ENCODE measurements at places on chromosomes 7 and 10. TPM values are rescaled to one million over a fixed set of nuclear protein-coding genes. Genes with fewer than 3 reads are reported as not detected.

DNA sequence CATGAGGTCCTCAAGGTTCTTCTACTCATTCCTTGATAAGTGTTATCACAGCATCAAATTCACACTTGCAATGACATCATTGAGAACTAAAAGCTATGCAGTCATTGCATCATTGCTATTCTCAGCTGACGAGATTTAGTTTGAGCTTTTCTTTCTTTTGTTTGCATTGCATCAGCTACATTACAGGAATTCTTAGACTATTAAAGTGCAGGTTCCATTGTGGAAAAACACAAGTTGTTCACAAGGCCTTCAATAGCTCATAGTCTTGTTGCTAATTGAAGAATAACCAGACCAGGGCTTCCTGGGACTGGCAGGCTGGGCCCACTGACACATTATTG, 139.3 kb downstream of the CXCL12 start:
- no peak for DNase-seq
- no peaks in the 10 kb centered on the region for H3K36me3 ChIP-seq
- no peaks in the 10 kb centered on the region for H3K4me1 ChIP-seq

DNA sequence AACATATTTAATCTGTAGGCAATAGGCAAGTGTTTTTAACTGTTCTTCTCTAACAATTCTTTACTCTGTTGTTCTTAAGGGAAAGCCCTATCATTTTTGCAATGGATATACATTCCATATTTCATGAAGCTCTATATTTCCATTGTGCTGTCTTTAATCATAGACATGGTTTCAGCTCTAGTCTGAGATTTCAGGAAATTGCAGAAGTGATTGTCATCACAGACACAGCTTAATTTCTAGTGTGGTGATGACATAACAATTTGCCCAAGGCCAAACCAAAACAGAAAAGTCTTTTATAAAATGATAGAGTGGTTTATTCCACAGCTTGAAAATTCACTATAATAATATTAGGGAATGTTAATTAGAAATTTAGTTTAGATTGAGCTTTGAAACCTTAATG, 494.1 kb upstream of the SEMA3A start:
- H3K27ac ChIP-seq, result no peak overlapping the region
- no peaks in the 10 kb centered on the region for H3K4me1 ChIP-seq
- H3K4me3 ChIP-seq, result no peak overlapping the region
- no peaks in the 10 kb centered on the region for H3K27me3 ChIP-seq
- DNase-seq, result no peak

The EPO gene
- not detected for total RNA-seq

GRCh38 chr10:114486938-114487814, 82.9 kb upstream of the AFAP1L2 start:
- no peak overlapping the region for H3K27ac ChIP-seq
- H3K4me1 ChIP-seq, result no peaks in the 10 kb centered on the region
- H3K4me3 ChIP-seq, result no peak overlapping the region

The SLC29A4 gene
- 3.4 TPM for total RNA-seq

GRCh38 chr7:118745927-118746326, 521.4 kb downstream of the ANKRD7 start:
- no peak for DNase-seq
- H3K27me3 ChIP-seq, result no peaks in the 10 kb centered on the region
- no peak overlapping the region for H3K4me3 ChIP-seq
- no peak overlapping the region for H3K27ac ChIP-seq
- H3K4me1 ChIP-seq, result no peaks in the 10 kb centered on the region
- H3K36me3 ChIP-seq, result no peaks in the 10 kb centered on the region

GRCh38 chr7:129519464-129519863, 17.1 kb downstream of the SMKR1 start:
- H3K27me3 ChIP-seq, result no peaks in the 10 kb centered on the region
- no peaks in the 10 kb centered on the region for H3K4me1 ChIP-seq
- no peak overlapping the region for H3K4me3 ChIP-seq
- H3K36me3 ChIP-seq, result no peaks in the 10 kb centered on the region

DNA sequence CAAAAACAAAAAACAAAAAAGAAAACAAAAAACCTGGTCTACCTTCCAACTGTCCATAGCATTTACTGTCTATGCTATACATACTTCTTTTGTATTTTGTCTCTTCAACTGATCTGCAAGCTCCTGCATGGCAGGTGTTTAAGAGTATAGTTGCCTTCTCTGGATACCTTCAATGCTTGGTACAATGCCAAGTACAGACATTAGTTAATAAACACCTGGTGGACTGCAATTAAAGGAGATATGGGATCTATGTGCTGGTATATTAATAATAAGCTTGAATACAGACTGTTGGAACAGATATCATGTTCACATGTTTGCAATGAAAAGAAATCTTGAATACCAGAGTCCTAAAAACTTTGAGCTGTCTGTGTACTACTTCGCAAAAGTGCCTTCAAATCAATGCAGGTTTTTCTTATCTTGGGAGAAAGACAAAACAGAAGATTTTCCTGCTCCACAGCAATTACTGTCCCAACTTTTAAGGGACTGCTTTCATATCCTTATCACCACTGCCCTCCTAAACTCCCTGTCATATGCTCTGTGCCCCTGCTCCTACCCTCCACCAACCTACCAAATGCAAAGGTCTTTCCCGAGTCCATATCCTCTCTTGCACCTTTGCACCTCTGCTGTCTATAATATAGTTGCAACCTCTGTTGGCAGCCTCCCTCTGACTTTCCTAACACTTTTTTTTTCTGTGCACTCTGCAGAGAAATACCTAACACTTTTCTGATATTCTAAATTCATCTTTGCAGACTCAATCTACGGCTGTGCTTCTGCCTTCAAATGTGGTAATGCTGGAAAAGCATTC, 85.1 kb downstream of the DNMBP start:
- no peaks in the 10 kb centered on the region for H3K36me3 ChIP-seq
- H3K27me3 ChIP-seq, result no peaks in the 10 kb centered on the region
- no peak overlapping the region for H3K27ac ChIP-seq
- peak overlapping the region; percentile 10 for H3K4me3 ChIP-seq

The TUBB8 gene
- not detected for total RNA-seq

DNA sequence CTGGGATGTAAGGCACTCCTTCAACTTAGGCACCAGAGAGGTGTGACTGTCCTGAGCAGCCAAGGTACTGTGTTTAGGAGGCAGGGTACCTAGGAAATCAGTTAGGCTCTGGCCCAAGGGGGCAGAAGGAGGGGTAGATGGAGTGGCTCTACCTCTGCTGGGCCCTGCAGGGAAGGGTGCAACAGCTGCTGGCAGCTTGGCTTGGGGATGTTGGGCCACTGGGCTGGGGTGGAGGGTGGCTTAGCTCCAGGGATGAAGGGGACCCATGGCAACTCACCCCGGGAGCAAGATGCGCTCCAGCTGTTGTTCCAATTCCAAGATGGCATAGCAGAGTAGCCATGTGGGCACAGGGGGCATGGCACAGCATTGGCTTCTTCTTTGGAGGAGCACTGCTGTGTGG, 42.1 kb downstream of the NEURL1 start:
- DNase-seq, result no peak
- H3K36me3 ChIP-seq, result no peaks in the 10 kb centered on the region
- no peak overlapping the region for H3K4me3 ChIP-seq
- H3K27me3 ChIP-seq, result no peaks in the 10 kb centered on the region

- no peaks in the 10 kb centered on the region for H3K36me3 ChIP-seq
- H3K4me3 ChIP-seq, result no peak overlapping the region
- no peak for DNase-seq
- no peak overlapping the region for H3K27ac ChIP-seq
- H3K4me1 ChIP-seq, result peaks cover 9% of the 10 kb centered on the region
- H3K27me3 ChIP-seq, result no peaks in the 10 kb centered on the region
Measured at GRCh38 chr10:130364631-130365411, 228.6 kb downstream of the GLRX3 start.
